IPS DF 6.9 (cell line): ENCODE measurements at places on chromosomes 7 and 10.

GRCh38 chr10:17031637-17032635 is 97.7 kb downstream of the CUBN start:
- DNase-seq: no peak

- no peak for DNase-seq
Measured at GRCh38 chr7:155874010-155874409, 61.7 kb upstream of the SHH start.

- DNase-seq: no peak
Measured at GRCh38 chr10:4057725-4058513, 272.9 kb upstream of the KLF6 start.

- DNase-seq: no peak
Measured at GRCh38 chr7:92665926-92666325, 75.7 kb upstream of the FAM133B start.

GRCh38 chr10:119525116-119525515 is 17.4 kb downstream of the RGS10 start:
- no peak for DNase-seq

DNA sequence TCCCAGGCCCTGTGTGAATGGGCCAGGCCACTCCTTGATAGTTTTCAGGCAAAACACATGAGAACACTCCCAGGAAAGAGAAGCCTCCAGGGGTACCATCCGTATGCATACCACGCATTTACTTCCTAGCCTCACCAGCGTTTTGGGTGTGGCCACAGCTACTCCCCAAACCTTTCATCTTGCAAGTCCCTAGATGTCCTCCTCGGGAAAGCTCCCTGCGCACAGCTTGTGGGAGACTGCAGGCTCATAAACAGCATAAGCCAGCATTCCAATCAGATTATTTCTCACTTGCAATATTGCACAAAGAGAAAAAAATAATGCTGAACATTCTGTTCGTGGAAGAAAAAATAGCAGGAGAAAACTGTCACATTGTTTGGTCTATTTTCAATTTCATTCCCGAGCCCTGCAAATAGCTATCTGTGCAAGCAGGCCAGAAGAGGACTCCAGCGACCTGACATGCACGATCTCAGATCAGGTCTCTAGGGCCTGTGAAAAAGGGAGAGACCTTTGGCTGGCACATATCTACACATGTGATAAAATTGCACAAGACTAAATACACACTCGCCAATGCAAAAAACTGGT is 175.6 kb downstream of the PLXNA4 start:
- DNase-seq: no peak

DNA sequence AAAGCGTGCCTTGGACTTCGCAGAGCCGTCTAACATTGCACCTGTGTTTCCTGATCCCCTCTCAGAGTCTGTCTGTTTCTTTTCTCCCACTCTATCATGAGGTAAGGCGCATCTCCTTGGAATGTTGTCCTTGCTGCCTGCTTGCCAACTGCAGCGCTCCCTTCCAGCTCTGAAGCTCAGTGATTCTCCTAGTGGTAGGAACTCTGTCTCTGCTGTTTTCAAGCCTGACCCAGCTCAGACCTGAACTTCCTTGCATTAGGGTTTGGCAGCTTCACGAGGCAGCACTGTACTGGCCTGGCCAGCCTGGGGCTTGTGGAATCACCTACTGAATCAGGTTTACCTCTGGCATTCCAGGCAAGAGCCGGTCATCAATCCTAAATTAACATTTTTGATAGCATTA is 123.9 kb downstream of the CREB5 start:
- peak; percentile 50 for DNase-seq

DNA sequence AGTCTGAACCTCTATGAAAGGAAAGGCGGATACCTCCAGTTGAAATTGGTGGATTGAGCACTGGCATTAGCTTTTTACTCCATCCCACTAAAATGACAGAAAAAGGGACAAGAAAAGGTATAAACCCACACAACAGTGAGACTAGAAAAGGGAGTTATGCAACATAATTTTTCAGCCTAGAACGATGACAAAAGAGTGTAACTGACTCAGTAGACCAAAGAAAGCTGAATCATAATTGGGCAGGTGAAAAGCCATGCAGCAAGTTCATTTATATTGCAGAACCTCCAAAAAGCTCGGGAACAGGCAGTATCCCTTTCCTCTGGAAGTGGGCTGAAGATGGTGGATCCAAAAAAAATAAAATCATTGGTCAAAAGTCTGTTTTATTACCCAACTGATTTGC is 30.5 kb upstream of the ZCCHC24 start:
- DNase-seq: no peak

- no peak for DNase-seq
Measured at GRCh38 chr7:120838281-120838682, 19.7 kb downstream of the TSPAN12 start.

- no peak for DNase-seq
Measured at GRCh38 chr10:70115948-70116682, 16.5 kb downstream of the AIFM2 start.

GRCh38 chr7:24503506-24503905 is 69.7 kb upstream of the PALS2 start:
- no peak for DNase-seq

- no peak for DNase-seq
Measured at GRCh38 chr10:95178797-95179196, 15.2 kb upstream of the ACSM6 start.

GRCh38 chr10:14302035-14302434 is 28.7 kb downstream of the FRMD4A start:
- peak; percentile 5 for DNase-seq

DNA sequence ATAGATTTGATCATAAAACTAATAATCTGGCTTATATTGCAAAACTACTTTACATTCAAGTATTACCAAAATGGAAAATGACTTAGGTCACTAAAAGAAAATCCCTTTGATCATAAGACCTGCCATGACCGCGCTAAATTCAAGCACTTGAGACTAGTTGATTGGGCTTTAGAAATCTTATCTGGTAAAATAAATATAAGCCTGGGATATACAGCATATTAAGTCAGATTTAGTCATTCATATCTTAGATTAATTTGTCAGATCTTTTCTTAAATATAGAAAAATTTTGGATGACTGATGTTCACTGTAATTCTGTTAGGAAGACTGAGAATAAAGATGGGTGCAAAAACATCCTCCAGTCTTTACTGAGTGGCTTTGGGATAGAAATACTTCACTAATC is 450.0 kb downstream of the HTR7 start:
- no peak for DNase-seq

DNA sequence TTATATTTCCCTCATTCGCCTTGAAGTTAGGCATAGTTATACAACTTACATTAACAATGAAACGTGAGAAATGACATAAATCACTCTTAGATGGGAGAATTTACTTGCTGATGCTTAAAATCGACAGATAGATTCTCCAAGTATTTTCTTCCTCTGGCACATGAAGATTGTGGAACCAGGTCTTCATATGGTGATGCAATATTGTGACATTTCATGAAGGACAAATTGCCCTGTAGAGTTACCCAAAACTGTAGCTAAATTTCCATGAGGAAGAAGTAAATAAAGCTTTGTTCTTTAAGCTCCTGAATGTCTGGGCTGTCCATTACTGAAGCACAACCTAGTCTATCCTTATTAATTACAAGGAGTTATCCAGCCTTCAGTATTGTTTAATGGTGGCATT is 353.1 kb downstream of the THSD7A start:
- no peak for DNase-seq

DNA sequence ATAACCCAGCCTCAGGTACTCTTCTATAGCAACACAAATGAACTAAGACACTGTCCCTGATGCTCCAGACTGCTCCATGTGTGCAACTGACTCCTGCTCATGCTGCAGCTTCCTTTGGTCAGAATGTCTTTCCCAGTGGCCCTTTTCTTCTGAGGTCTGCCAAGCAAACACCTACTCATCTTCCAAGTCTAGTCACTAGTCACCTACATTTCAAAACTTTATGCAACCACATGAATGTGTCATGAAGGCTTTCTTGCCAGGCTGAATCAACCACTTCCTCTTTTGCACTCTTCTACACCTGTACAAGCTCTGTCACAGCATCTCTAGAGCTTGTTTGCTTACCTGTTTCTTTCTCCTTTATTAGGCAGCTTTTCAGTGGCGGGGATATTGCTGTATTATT is 75.8 kb downstream of the LSMEM1 start:
- no peak for DNase-seq

GRCh38 chr10:71975871-71976725 is 11.9 kb downstream of the CHST3 start:
- DNase-seq: no peak

DNA sequence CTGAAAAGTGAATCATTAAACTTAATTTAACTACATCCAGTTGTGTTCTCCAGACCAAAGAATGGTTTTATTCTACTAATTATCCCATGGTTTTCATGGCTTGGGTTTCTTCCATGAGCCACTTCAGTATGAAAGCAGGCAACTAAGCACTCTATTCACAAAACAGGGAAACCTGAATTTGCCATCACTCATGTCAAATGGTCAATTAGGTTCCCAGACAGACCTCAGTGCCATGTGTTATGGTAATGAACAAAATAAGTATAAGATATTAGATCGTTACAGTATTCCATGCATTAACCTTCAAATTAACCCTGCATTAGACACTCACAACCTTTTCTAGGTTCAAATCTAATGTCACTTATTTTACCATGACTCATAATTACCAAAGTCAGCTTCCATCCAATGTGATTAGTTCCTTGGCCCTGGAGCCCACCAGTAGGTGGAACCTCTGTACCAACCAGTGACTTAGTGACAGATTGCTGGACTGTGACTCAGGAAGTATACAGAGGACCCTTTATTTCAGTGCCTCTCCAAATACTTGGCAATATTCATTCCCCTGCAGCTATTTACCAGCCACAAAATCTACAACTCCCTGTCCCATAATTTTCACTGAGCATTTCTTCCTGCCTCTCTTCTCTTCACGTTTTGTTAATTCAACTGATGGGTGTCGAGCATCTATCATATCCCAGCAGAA is 1270.2 kb upstream of the SORCS1 start:
- no peak for DNase-seq

DNA sequence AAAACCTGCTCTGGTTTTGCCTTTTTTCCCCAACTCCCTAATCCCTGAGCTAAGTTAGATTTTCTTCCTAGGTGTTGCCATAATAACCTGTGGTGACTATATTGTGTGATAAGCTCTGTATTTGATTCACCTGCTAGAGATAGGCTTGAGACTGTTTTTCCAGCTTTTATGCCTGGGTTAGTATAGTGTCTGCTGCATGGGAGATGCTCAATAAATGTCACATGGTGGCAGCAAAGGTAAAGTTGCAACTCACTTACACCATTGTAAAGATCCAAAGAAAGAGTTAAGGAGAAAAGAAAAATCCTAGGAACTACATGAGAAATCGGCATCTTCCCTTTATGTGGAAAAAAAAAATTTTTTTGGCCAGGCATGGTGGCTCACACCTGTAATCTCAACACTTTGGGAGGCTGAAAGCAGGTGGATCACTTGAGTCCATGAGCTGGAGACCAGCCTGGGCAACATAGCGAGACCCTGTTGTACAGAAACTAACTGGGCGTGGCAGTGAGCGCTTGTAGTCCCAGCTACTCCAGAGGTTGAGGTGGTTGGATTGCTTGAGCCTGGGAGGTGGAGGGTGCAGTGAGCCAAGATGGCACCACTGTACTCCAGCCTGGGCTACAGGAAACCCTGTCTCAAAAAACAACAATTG is 3.7 kb downstream of the CCNJ start:
- DNase-seq: no peak

DNA sequence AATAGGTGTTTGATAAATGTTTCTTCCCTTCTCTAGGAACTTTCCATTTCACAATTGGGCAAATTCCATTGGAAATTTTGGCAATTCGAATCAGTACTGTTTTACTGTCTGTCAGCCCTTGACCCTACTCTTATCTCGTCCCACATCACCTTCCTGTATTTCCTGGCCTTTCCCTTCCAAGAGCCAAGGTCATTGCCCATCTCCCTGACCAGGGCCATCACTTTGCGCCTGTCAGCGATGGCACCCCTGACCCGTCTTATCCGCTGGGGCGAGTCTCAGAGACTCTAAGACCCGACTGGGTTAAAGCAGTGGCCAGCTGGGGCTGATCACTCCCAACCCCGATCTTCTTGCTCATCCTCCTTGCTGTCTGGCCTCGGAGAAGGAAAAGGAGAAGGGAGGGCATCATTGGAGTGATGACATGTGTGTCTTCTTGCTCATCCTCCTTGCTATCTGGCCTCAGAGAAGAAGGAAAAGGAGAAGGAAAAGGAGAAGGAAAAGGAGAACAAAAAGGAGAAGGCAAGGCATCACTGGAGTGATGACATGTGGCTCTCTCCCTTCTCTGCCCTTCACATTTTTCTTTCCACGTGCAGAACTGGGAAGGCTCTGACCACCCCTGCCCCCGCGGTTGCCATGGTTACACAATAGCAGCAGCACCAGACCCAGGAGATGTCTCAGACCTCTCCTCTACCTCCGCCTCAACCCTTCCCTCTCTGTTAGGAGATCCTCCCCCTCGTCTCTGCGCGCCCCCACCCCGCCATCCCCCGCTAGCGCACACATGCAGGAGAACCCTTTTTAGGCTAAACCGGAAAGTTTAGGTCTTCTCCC is 2.0 kb downstream of the SEMA3D start:
- no peak for DNase-seq
